Epithelial cell of proximal tubule (primary cell): ENCODE measurements at places on chromosomes 6 and 20.
A peak's percentile ranks its signal among the peaks of the same experiment; 100 is the strongest.

- DNase-seq = no peak
These were observed 1.0 kb upstream of the AGPAT4 start for GRCh38 chr6:161274898-161275297.

GRCh38 chr6:109393157-109393885 is 11.1 kb upstream of the CD164 start:
- DNase-seq = no peak

- DNase-seq = no peak
These were observed 15.4 kb downstream of the DIDO1 start for GRCh38 chr20:62910777-62911497.

DNA sequence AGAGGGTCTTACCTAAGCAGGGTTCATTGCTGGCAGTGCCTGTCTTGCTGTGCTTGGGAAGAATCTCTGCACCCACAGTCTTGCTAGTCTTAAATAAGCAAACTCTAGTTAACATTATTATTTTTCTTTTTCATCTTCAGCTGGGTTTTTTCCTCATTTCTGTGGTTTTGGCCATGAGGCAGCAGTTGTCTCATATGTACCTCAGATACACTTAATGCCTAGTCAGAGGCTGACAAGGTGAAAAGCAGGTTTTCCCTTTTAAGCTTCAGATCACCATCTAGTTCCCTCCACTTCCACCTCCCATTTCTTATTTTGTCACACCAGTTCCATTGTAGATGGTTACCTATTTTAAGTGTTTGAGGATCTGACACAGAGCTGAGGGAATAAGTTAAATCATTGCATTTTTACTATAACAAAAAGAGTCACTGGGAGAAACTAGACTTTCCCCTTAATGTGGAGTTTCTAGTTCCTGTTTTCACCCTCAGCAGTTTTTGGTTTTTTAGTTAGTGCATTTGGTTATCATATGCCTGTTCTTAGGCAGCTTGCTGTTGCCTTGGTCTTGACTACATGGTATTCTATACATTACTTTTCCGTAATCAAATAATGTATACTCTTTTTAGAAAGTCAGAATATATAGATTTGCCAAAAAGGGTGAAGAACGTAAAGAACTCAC is 46.0 kb downstream of the AFDN start:
- DNase-seq = no peak

- DNase-seq = no peak
These were observed 628.0 kb upstream of the ID4 start for GRCh38 chr6:19209202-19209601.

DNA sequence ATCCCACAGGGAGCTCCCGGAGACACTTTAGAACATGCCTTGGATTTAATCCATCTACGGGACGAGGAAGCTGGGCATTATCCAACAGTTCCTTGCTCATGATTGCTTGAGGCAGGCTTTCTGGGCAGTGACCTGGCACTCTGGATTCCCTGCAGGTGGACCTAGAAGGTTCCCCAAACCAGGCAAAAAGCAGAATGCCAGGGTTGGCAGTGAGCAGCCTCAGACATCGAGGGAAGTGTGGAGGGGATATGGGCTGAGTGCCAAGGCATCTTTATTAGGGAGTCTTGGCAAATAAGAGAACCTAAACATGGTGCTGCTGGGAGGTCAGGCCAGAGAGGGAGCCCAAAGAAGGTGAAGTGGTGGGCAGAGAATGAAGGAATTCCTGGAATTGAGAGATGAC is 158.5 kb downstream of the CD83 start:
- DNase-seq = no peak

DNA sequence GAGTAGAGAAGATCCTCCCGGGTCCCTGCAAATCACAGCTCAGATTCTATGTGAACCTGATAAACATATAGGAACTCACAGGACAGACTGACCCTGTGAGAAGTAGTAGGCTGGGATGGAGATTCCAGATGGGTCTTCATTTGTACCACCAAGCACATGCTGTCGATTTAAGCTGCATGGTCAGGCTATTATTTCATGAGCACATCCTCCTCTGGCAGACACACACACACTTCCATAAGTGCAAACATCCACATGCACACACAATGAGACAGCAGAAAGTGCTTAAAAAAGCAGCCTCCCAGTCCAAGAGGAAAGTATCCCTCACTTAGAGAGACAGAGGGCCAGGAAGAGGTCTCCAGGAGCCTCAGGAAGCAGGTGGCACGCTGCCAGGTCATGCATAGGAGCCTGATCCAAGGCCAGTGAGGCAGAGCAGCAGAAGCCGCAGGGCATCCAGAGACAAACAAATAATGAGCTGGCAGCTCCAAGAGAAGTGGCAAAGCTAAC is 131.8 kb downstream of the UNC5CL start:
- peak; percentile 81 for DNase-seq

DNA sequence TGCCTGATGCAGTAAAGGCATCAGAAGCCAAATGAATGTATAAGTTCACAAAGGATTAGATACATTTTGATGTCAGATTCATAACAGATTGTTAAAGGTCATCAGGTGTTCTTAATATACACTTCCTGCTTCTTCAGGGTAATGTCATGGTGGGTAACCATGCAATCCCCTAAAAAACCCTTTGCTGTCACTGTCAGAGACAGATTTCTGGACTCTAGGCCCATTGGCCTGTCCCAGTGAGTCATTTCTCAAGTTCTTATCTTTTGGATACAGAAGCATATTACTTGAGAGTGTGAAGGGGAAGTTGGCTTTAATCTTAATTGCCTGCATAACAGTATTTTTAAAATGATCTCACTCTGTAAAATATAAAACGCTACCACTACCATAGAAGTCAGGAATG is 895.6 kb upstream of the MAP3K7 start:
- DNase-seq = no peak
